ENCODE measurements at places on chromosomes 2 and 18.

- DNase-seq = no peak
Observed at GRCh38 chr2:25991965-25992364, 9.7 kb upstream of the KIF3C start.

DNA sequence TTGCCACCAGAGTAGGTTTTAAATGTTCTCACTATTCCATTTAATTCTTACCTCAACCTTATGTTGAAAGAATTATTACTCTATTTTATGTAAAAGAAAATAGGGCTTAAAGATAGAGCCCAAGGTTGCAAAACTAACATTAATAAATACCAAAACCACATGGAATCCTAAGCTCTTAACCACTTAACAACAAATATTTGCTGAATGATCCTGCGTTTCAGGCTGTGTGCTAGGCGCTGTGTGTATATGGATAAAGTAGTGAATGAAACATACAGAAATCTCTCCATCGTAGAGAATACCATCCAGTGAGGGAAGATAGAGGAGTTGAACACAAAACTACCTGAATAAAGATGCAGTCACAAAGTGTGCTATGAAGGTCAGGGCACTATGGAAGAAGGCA, 485.1 kb downstream of the THSD7B start:
- no peak for DNase-seq

DNA sequence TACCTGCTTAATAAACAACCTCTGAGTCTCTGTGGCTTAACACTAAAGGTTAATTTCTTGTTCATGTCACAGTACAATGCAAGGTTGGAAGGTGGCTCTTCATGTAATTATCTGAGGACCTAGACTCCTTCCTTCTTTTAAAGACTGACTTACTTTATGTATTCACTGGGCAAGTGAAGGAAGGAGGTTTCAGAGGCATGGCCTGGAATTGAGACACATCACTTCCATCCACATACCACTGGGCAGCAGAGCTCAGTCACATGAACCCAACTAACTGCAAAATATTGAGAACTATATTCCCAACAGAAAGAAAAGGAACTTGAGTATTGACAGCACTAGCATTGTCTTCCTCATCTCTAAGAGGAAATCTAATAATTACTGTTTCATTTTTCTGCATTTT, 57.5 kb upstream of the FN1 start:
- DNase-seq = no peak

DNA sequence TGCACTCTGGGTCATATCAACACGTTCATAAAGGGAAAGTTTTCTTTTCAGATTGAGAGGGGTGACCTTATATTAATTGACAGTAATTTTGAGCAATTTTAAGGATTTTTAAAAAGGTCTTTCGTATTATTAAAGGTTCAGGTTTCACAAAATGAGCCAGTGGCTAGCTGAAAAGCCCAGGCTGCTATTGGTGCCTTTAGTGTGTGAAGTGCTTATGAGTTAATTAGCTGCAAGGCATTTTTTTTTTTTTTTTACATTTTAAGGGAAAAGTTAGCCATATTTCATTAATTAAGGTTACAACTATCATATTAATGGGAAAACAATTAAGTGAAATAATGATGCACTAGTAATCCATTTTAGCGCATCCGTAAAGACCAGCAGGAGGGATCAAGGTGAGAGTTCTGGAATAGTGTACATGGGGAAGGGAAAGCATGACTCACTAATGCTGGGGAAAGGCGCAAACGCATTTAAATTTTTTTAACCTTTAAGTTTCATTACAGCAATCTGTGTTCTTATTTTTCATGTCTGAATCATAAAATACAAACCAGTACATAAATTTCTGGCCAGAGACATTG, 200.0 kb downstream of the ZNF407 start:
- no peak for DNase-seq

GRCh38 chr2:152525277-152525838, 190.4 kb downstream of the FMNL2 start:
- no peak for DNase-seq

- DNase-seq = no peak
Observed at GRCh38 chr2:9232886-9233285, 26.3 kb downstream of the ASAP2 start.

DNA sequence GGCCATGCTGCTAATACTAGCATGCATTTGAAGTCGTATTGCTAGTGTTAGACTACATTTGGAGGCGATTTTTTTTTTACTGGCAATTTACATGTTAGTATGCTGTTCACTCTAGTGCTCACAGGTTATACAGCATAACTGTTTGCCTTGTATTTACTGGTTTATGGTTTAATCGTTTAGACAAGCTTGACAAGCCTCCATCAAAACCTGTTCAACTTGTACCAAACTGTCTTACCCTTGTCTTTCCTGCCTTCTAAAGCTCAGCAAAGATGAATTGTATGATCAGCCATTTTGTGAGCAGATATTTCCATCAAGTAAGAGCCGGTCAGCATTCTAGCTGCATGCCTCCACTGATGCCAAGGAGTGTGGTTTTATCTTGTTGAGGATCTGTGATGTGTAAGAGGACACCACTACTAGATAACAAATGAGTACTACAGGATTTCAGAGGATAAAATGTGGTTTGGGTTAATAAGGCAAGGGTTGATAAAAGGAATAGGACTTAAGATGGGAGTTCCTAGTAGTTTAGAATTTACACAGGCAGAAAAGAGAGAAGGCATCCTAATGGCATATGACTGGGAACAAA, 68.4 kb upstream of the ITM2C start:
- DNase-seq = no peak

GRCh38 chr18:23588836-23589560, 2.7 kb upstream of the NPC1 start:
- no peak for DNase-seq

- no peak for DNase-seq
Observed at GRCh38 chr2:3712831-3713503, 9.6 kb downstream of the DCDC2C start.

- no peak for DNase-seq
Observed at GRCh38 chr18:9803063-9803697, 82.6 kb upstream of the TXNDC2 start.

DNA sequence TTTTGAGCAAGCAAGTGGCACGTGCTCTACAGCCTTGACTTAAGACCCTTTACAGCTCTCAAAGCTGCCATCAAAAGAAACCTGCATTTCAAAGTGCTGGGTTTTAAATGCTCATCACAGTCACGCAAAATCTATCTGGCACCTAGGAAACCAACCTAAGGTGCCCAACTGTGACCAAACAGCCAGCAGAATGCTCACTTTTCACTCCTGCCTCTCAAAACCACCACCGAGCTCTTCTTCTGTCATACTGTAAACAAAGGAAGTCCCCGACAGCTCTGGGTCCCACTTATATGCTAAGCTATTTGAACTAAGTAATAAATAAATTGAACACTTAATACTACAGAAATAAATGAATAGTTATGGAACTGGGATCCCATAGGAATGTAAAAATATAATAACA, 33.6 kb downstream of the SATB2 start:
- no peak for DNase-seq

DNA sequence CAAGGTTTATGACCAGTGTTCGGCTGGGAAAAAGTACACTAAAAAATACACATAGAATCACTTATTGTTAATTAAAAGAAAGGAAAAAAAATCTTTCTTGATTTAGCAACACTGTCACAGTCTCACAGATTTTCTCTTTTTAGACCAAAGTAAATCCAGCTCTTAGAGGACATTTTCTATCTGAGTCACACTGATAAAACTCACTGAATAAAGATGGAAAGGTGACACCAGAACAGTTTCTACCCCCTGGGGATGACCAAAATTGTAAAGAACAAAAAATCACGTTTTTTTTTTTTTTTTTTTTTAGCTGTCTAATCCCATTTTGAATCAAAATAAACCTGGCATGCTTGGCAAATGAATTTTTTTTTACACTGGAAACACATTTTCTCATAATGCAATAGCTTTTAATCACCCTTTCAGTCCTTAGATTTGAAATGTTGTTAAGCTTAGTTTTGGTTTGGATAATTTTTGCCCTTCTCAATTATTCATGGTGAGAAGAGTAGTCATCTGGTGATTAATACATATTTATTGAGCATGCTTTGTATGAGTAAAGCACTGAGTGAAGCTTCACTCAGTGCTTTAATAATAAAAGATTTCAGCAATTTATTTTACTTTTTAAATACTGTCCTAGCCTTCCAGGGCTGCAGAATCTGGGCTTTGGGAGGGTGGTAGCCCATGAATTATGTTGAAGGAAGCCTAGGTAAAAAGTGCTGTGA, 886.3 kb downstream of the SLC4A3 start:
- no peak for DNase-seq

DNA sequence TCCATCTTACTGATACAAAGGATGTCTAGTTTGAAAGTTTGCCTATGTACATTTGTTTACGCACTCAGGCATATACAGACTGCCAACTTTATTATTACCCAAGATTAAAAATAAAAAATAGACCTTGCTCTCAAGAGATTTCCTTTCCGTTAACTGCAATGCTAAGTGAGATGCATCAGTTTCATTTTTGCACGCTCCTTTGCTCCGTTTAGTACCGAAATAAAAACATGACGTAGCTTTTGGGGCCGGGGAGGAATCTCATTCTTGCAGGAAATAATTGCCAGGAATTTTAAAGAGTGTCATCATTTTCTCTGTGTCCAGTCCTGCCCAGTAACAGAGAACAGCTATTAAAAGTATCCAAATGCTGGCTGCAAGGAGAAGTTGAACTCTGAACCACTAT, 169.5 kb downstream of the SLC8A1 start:
- DNase-seq = no peak

DNA sequence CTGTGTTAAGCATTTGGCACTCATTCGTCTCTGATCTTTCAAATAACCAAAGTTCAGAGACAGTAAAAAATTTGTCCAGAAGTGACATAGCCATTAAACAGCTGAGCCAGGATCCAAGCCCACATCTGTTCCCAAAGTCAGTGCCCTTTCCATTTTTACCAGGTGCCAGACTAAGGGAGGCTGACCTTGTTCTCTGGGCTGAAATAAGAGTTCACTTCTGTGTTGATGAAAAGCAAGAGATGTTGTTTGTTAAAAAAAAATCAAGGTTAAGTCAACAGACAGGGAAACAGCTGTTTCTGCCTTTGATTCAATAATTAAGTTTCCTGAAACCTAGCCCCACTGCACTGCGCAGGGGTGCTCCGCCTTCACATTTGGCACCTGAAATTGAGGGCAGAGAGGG, 117.1 kb downstream of the PRKRA start:
- no peak for DNase-seq

DNA sequence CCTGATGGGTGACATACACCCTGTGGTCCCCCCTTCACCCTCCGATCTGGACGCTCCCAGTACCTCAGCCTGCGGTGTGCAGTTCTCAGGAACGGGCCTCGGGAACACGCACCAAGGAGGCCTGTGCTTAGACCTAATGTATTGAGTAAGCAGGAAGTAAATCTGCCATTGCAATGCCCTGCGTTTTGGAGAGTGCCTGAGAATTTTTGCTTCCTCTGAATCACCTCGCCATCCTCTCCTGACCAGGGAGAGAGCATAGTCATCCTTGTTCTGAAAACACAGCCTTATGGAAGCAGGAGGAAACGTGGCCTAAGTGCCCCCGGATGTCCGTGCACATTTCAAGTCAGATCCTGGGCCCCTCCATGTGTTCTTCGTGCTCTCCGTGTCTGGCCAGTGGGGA, 272.2 kb downstream of the NDUFA10 start:
- DNase-seq = no peak
